NCI-H2107 (cell line): ENCODE measurements at places on chromosomes 5 and 9.

DNA sequence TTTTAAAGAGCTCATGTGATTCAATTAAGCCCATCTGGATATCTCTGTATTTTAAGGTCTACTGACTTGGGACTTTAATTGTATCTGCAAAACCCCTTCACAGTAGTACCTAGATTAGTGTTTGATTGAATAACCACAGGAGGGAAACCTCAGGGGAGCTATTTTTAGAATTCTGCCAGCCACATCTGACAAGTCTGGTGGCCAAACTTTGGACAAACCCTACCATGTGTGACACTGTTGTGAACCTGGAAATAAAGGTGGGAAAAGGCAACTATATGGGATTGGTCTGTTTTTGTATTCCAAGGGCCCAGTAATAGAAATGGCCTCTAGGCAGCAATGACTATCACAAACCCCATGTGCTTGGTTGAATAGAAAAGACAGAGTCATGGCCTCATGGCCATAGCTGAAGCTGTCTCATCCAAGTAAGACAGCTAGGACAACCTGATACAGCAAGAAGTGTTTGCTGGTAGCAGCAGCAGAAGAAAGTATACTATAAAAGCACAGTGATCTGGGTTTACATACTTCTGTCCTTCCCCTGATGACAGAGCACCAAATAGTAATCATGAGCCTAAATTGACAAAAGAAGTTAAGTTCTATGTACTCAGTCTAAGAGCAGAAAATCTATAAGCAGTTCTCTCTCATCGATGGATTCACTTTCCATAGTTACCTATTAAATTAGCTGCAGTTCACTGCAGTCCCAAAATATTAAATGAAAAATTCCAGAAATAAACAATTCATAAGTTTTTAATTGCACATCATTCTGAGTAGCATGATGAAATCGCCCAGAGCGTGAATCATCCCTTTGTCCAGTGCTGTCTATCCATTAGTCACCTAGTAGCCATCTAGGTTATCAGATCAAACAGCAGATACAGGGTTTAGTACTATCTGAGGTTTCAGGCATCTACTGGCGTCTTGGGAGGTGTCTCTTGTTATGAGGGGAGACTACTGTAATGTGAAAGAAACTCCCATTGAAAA, 189.8 kb downstream of the ARHGAP26 start:
- no peak for DNase-seq

- DNase-seq = no peak
These were observed 896 bp downstream of the EBF1 start for GRCh38 chr5:159098603-159099436.

- no peak for DNase-seq
These were observed 338.3 kb upstream of the KIF2A start for GRCh38 chr5:61967681-61968080.

- DNase-seq = no peak
These were observed 418.7 kb upstream of the KIF2A start for GRCh38 chr5:61887271-61887670.

DNA sequence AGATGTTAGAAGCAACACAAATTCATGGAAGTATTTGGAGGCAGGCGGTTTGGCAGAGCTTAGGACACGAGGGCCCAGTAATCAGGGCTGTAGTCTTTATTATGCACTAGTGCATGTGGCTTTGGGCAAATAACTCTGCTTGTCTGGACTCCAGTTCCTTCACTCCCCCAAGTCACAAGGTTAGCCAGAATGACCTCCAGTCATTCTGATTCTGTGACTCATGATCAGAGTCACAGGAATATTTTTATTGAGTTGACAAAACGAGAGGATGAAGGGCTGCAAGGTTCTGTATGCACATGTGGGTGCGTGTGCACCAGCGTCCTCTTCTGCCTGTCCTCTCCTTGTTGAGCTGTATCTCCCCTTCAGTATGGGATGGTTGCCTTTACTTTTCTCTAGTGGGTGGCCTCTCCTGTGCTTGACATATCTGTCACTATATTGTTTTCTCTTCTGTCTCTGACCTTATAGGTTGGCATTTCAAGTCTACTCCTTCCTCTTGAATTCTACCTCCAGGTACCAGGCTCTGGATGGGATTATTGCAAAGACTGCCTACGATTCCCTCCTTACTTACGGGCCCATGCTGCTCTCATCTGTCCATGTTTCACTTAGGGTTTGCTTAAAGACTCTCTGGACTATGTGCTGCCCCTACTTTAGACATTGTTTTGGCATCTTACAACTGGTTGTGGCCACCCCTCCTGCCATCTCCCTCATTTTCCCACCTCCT, 94.6 kb downstream of the KDM4C start:
- no peak for DNase-seq

DNA sequence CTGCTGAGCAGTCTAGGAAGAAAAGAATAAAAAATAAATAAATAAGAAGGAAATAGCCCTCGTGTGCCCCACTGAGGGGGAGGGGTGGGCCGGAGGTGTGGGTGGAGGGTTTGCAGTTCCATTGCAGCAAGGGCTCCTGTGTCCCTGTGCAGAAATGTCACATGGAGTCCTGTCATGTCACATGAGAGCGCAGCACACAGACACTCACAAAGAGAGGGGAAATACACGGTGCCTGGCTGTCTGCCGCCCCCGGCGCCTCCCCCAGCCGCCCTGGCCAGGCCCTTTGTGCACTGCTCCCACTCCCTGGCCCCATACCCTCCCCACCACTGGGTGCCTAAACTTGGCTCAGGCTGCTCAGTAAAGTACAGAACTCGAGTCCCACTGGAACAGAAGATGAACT, 55.6 kb upstream of the SPTLC1 start:
- no peak for DNase-seq

DNA sequence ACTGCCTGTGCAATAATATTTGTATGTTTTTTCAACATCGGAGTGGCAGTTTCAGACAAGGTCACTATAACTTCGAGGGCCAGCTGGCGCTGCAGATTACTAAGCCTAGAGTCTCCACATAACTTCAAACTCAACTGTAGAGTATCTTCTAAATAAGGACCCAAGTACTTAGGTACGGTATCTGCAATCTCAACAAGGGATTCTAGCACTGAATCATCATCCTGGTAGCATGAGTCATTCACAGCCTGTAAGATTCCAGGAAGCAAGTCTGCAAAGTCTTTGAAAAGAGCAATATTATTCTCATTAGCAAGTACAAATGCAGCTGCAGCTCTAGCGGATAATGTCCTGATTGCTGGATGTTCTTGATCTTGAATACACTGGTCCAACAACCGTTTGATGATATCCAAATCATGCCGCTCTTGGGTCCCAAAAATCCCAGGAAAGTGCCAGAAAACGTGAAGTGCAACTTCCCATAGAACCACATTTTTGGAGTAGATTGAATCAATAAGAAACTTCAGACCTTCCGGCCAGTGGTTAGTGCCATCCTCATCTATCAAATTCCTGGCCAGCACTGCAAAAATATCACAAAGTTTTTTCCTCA, 654 bp downstream of the RANBP6 start:
- DNase-seq = no peak

- DNase-seq = no peak
These were observed 5.0 kb downstream of the GRXCR2 start for GRCh38 chr5:145867806-145868205.

GRCh38 chr5:174217527-174217926, 172.0 kb downstream of the NSG2 start:
- DNase-seq = no peak

GRCh38 chr9:123420592-123421111, 64.7 kb downstream of the CRB2 start:
- no peak for DNase-seq

GRCh38 chr5:175692235-175692995, 34.5 kb downstream of the HRH2 start:
- DNase-seq = no peak

- no peak for DNase-seq
These were observed 151.0 kb downstream of the MYO10 start for GRCh38 chr5:16784843-16785791.

- DNase-seq = no peak
These were observed 309.8 kb downstream of the TAF11L14 start for GRCh38 chr5:17944046-17944445.

- DNase-seq = no peak
These were observed 37.3 kb downstream of the ADAMTS2 start for GRCh38 chr5:179307931-179308471.

GRCh38 chr9:112751056-112751795, 666 bp downstream of the SNX30 start:
- DNase-seq = peak; percentile 15

GRCh38 chr9:134150557-134151214, 13.7 kb downstream of the RNU6ATAC start:
- DNase-seq = no peak

DNA sequence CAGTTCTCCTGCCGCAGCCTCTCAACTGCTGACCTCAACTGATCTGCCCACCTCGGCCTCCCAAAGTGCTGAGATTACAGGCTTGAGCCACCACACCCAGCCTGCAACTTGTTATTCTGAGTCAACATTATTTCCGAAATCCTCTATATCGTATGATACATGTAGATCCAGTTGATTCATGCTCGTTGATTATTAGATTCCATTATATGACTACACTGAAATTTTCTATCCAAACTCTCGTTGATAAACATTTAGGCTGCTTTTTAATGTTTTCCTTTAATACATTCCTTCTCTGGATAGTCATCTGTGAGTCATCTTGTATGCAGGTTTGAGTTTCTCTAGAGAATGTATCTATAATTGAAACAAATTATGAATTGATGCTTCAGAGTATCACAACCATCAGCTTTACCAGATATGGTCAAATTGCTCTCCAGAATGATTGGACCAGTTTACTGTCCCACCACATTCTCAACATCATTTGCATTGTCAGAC, 4.1 kb downstream of the CDK7 start:
- DNase-seq = no peak

DNA sequence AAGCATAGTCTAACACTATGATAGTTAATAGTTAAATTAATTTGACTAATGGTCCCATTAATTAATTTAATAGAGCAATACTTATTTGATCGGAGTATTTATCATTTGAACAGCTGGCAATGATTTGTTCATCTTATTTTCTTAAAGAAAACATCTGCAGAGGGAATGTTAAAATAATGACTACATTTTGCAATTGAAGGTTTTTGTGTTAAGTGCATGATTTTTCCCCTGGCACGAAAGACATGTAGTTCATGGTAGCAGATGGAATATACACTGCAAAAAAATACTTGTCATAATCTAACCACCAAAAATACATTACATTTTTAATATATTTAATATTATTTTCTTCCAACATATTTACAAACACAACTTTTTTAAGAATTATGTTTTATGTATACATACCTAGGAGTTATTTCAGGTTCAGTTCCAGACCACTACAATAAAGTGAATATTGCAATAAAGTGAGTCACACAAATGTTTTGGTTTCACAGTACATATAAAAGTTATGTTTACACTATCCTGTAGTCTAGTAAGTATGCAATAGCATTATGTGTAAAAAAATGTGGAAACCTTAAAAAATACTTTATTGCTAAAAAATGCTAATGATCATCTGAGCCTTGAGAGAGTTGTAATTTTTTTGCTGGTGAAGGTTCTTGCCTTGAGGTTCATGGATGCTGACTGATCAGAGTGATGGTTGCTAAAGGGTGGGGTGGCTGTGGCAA, 292.6 kb upstream of the DAB2 start:
- no peak for DNase-seq

DNA sequence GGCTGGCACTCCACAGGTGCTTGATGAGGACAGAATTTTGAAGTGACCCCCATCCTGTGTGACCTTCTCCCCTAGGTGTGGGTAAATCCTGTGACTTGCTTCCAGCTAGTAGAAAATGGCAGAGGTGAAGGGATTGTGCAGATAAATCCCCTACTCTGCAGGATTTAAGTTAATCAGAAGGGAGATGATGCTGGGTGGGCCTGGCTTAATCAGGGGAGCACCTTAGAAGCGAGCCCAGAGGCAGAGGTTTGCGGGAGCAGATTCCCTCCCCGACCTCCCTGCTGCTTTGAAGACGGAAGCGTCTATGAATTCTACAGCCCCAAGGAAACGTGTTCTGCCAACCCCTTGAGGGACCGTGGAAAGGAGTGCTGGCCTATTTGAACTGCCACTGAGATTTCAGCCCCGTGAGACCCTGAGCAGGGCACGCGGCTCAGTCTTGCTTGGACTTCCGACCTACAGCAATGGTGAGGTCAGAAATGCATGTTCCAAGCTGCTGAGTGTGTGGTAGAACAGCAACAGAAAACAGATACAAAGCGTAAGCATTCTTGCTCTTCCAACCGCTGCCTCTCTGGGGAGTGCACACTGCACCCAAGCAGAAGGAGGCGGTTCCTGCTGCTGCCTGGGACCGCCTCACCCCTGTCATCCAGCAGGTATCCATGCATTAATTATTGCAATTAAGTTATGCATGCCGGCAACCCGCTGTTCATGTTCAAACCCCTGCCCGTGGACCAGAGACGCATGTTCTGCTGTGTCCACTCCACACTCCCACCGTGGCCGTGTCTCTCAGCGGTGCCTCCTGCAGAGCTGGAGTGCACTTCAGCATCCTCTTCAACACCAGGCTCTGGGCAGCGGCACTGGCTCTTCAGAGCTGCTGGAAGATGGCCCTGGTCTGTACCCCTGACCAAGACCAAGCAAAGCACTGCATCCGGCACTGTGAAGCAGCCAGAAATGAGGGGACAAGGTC, 54.6 kb upstream of the RXRA start:
- no peak for DNase-seq

GRCh38 chr5:126521130-126521529, 73.9 kb downstream of the ALDH7A1 start:
- no peak for DNase-seq

DNA sequence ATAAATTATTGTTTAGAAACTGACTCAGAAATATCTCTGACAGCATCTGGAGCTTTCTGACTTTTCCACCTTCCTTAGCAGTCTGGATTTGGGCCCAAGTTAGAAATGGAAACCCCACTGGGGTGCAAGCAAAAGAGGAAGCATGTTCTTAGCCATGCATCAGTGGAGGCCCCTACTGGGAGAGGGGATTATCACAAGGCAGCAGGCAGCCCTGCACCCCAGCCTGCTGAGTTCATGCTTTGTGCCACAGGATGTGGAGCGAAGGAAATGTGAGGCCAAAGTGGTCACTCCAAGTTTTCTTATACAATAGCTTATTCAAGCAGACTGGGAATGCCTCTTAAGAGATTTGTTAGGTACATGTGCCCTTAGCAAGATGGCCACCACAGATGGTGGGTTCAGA, 146.5 kb upstream of the TLX3 start:
- DNase-seq = no peak

- no peak for DNase-seq
These were observed 160.8 kb upstream of the PAPPA start for GRCh38 chr9:115992834-115993233.

DNA sequence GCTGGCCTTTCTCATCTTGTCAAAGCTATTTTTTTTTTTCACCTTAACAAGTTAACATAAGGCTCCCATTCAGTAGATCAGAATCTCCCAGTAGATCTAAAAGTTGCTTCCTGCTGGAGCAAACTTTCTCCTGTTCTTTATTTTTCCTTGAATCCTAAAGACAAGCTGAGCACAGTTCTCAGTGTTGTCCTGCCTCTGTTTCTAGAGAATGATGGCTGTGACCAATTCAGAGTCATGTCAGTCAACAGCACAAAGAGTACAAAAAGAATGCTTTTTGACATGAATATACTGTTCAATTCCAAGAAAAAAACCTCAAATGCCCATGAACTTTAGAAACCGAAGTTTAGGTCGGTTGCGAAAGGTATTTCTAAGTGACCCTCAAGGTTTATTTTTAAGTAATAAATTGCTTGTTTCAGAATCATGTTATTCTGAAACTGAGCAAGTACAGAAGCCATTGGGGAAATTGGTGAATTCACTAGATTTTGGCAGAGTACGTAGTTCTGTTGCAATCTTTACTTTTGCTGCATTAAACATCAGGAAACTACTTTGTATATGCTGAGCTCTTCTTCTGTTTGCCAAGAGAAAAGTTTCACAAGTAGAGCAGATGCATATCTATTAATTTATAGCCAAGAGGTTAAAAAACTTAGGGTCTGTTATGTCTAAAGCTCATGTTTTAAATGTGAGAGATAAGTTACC, 161.7 kb upstream of the RPS23 start:
- no peak for DNase-seq

GRCh38 chr5:158017469-158017868, 158.5 kb upstream of the CLINT1 start:
- DNase-seq = no peak
